Epithelial cell of proximal tubule (primary cell): ENCODE measurements at places on chromosomes 1 and 21. TPM values are rescaled to one million over a fixed set of nuclear protein-coding genes. Genes with fewer than 3 reads are reported as not detected.

Gene COQ8A
- 9.8 and 10.2 TPM in 2 replicates for total RNA-seq

Gene PKP1
- total RNA-seq: 1.5 and 2.8 TPM in 2 replicates

Gene ANGEL2
- 14.8 and 27.4 TPM in 2 replicates for total RNA-seq

Gene PHACTR4
- total RNA-seq: 25.9 and 35.9 TPM in 2 replicates

Gene NGF
- total RNA-seq: 2.0 and 2.7 TPM in 2 replicates

Gene RPRD2
- total RNA-seq: 8.1 and 8.6 TPM in 2 replicates

Gene RPTN
- total RNA-seq: not detected in 2 replicates

Gene WNT9A
- total RNA-seq: 2.1 and 2.7 TPM in 2 replicates

Gene CCDC24
- 6.6 and 7.3 TPM in 2 replicates for total RNA-seq

DNA sequence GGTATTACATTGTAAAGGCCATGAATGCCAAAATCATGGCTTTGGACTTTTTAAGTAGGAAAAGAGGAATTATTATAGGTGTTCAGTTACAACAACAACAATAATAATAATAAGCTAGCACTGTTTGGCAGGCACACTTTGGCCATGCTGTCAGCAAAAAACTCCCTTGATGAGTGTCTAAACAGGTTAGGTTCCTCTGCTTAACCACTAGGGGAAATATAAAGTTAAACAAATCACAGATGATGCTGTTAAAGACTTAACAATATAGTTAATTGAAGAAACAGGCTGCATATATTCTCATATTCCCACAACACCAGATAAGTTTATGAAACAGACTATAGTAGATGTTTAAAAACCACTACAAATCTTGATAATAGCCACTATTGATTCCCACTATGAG, 46.4 kb downstream of the RGS21 start:
- no peak for DNase-seq

- peak; percentile 88 for DNase-seq
These were observed 858.7 kb downstream of the USP25 start for GRCh38 chr21:16588433-16588860.

GRCh38 chr1:241215203-241215602, 141.8 kb downstream of the RGS7 start:
- no peak for DNase-seq

GRCh38 chr1:181061891-181062835, 26.3 kb upstream of the IER5 start:
- no peak for DNase-seq

GRCh38 chr1:204128464-204128963, 23.3 kb downstream of the ETNK2 start:
- DNase-seq: no peak

DNA sequence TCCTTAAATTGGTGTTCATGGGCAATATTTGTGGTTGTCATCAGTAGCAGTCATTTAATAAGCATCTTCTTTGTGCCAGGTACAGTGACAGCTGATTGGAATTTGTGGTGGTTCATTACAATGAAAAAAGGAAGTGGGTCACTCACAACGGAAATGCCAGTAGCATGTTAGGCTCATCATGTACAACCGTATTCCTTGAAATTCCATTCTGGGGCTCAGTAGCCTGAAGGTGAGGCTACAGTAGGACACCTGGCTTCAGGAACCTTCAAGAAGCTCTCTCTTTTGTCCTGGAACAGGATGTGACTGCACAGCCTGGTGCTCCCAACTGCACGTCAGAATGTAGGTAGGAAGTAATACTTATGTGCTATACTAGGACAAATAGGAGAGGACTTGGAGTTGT, 93.9 kb downstream of the ST3GAL3 start:
- DNase-seq: no peak

DNA sequence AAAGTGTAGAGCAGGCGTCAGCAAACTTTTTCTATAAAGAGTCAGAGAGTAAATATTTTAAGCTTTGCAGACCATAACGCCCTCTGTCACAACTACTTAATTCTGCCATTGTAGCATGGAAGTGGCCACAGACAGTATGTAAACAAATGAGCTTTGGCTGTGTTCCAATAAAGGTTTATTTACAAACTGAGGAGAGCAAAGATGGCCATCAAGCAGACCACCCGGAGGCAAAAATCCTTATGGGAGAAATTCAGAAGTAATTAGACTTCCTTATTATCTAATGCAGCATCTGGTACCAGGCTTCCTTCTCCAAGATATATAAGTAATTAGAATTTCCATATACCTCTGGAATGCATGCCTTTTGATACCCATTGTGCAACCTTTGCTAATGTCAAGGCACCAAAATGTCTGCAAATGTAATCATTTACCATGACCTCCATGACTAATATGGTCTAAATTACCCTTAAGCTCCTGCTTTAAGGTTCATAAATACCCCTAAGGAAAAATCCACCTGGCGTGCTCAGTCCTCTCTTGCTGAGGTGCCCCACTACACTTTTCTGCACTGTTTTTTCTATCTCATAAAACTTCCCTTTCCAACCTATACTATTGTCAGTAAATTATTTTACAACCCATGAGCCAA, 377.8 kb downstream of the MATN1 start:
- peak; percentile 19 for DNase-seq

GRCh38 chr1:199868777-199869176, 158.7 kb upstream of the NR5A2 start:
- DNase-seq: no peak

DNA sequence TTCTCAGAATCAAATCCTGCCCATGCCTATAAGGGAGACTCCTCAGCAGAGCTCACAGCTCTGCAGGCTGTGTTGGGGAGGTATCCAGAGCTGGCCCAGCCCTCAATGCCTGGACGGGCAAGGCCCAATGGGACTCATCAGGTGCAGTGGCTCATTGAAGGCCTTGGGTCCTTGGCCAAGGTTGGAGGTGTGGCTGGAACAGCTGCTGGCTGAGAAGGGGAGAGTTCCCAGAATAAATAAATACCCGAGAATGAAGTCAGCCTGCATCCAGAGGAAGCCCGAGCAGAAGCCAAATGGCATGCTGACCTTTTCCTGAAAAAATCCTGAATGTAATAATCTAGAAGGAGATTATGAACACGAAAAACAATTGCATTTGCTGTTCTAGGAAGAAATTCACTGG, 25.2 kb upstream of the IKBKE start:
- no peak for DNase-seq

DNA sequence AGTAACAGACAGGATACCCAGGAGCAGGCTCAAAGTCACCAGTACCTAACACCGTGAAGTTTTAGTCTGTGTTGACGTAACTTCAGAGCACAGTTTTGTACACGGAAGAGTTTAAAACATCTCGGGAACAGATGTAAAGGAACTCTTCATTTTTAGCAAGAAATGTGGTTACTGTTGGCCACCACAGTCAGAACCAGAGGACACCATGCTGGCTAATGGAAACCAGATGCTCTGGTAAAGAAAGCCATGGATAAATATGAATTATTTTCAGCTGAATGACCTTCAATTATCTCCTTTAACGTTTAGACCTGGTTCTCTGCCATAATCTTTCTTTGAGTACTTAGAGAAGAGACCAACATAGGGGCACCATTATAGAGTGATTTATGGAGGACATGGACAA, 115.9 kb downstream of the NTMT2 start:
- DNase-seq: no peak

- no peak for DNase-seq
These were observed 134.9 kb downstream of the MATN1 start for GRCh38 chr1:30588311-30589073.

GRCh38 chr1:213899413-213899812, 88.4 kb upstream of the PROX1 start:
- no peak for DNase-seq

DNA sequence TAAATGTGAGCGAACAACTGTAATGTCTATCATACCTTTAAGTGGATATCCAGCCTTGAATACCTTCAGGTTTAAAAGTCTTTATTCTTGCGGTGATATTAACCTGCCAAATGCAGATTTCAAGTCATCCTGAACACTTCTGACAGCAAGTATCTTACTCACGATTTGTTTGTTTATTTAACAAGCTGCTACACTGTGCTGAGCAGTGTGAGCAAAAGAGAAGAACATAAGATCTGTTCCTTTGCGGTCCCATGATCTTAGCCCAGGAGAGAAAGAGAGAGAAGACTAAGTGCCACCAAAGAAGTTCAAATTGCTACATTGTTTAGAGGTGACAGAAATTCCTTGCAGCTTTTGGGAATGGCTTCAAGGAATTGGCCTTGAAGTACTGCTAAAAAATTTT, 9.5 kb upstream of the IL24 start:
- no peak for DNase-seq

- DNase-seq: no peak
These were observed 1352.7 kb downstream of the AMY1C start for GRCh38 chr1:105102371-105102770.

- no peak for DNase-seq
These were observed 9.4 kb upstream of the GPX7 start for GRCh38 chr1:52592637-52593323.

GRCh38 chr1:22118291-22118992, 24.5 kb downstream of the WNT4 start:
- no peak for DNase-seq

GRCh38 chr1:45512641-45513054, 9.0 kb downstream of the PRDX1 start:
- peak; percentile 31 for DNase-seq

GRCh38 chr1:198015309-198015708, 98.1 kb downstream of the LHX9 start:
- DNase-seq: no peak

DNA sequence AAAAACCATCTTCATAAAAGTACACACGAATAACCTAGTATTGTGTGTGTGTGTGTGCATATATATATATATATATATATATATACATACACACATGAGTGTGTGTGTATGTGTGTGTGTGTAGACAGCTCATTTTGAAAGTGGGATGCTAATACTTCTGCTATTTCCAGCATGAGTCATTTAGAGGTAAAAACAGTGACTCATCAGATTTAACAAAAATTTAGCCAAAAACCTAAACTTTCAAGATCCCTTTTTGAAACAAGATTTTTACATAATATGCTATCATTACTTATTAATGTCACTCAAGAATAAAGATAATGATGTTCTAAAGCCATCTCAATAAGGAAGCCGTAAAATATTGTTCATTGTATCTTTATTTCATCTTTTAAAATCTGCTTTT, 35.6 kb upstream of the ADGRL4 start:
- DNase-seq: no peak

- DNase-seq: no peak
These were observed 10.3 kb upstream of the PRELP start for GRCh38 chr1:203465146-203465798.

GRCh38 chr1:38053416-38054091, 7.0 kb upstream of the POU3F1 start:
- DNase-seq: no peak
